ENCODE measurements at places on chromosomes 13 and 19.

- DNase-seq: no peak
Measured at GRCh38 chr13:75364131-75364713, 117.7 kb downstream of the TBC1D4 start.

GRCh38 chr19:15717809-15718208 lies 10.0 kb upstream of the OR10H2 start:
- no peak for DNase-seq

DNA sequence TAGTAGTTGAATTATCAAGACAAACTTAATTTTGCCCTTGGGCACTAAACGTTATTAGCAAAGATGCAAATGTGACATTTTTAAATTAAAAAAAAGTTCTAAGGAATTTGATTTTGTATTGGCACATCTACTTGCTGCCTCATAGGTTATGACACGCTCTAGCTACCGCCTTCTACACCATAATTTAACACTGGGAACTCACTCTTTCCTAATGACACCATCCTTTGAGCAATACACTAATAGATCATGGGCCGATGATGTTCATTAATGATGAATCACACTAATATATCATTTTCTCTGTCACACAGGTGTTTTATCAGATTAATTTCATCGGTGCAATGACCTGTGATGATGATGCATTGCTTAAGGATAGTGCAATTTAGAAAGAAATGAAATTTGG lies 528.8 kb upstream of the PCDH9 start:
- no peak for DNase-seq

DNA sequence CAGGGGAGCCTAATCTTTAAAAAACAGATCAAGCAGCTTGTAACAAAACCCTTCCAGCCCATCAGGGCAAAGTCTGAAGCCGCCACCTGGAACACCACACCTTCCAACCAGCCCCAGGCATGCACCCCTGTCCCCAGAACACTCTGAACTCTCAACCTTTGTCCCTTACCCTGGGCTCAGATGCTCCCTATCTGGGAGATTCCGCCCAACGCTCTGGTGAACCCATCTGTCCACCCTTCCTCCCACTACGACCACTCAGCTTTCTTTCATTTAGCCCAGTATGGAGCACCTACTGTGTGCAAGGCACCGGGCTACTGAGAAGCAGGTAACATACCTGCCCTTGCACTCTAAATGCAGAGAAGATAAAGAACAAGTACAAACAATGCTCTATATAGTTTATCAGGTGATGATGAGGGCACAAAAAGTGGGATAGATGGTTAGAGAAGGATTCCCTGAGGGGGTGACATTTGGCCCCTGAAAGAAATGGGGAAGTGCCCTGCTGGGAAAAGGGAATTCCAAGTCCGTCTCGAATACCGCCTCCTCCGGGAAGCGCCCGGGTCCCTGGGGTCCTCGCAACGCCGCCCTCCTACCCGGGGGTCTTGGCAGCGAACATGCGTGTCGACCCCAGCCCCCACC lies 629 bp downstream of the PEPD start:
- DNase-seq: no peak

- no peak for DNase-seq
Measured at GRCh38 chr19:19269952-19270694, 3.0 kb downstream of the TM6SF2 start.

GRCh38 chr19:48842789-48843162 lies 6.5 kb upstream of the HSD17B14 start:
- DNase-seq: peak; percentile 60

GRCh38 chr13:112710855-112711527 lies 21.2 kb downstream of the ATP11A start:
- DNase-seq: no peak

- DNase-seq: no peak
Measured at GRCh38 chr19:47375694-47376588, 26.8 kb downstream of the DHX34 start.

GRCh38 chr13:27383104-27383921 lies 41.1 kb upstream of the GTF3A start:
- no peak for DNase-seq

DNA sequence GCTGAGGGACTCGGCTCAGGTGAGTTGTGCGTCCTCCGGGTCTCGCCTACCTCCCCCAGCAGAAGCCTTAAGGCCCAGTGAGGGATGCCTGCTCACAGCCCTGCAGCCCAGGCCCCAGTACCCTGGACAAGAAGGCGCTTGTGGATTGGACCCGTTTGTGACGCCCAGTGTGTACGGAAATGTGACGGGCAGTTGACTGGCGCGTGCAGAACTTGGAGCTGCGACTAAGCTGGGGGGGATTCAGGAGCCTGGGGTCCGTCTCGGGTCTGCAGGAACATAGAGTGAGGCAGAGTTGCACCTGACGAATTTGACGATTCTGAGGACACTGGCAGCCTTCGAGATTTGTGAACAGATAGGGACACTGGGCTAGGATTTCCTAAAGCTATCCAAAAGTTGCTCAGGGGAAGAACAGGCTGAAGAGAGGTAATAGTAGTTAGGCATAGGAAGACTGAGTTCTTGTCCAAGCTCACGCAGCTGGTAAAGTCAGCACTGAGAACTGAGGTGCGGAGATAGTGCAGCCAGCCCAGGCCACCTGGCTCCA lies 519 bp downstream of the ZNF551 start:
- DNase-seq: no peak

GRCh38 chr19:51125421-51126075 lies 842 bp downstream of the SIGLEC9 start:
- no peak for DNase-seq

DNA sequence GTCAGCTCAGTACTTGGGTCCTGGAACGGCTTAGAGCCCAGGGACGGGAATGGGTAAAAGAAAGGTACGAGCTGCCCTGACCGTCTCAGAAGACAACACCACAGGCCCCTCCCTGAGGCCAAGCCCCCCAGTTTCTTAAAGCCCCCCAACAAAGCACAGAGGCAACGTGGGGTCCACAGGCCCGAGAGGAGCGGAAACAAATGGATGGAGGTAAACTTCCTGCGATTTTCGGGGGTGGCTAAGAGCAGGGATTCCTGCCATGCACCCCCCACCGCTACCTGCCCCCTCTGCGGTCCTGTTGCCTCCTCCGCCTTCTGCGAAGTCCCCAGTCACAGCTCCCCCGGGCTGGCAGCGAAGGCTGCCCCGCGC lies 48.2 kb downstream of the PTPRS start:
- DNase-seq: no peak

- peak; percentile 17 for DNase-seq
Measured at GRCh38 chr13:30722361-30722760, 13.0 kb upstream of the ALOX5AP start.

GRCh38 chr19:29119590-29119989 lies 93.4 kb downstream of the UQCRFS1 start:
- no peak for DNase-seq

- DNase-seq: peak; percentile 80
Measured at GRCh38 chr13:28584873-28585381, 74.0 kb upstream of the POMP start.

DNA sequence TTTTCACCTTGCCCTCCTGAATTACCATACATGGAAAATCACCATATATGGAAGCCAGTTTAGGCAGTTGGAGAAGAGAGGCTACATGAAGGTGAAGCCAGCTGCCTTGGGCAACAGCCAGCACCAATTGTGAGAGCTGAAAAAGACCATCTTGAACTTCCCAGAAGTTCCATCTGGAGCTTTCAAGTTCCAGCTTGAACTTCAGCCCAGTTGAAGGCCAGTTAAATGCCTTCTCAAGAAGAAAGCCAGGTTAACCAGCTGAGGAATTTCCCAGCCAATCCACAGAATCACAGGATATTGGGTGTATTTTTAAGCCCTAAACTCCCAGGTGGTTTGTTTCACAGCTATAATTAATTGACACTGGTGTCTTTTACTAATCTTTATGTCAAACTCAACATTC lies 713.6 kb upstream of the MIR17HG start:
- no peak for DNase-seq

GRCh38 chr13:21526707-21527540 lies 67.8 kb upstream of the ZDHHC20 start:
- no peak for DNase-seq

- no peak for DNase-seq
Measured at GRCh38 chr13:106651442-106651841, 83.5 kb upstream of the ARGLU1 start.

DNA sequence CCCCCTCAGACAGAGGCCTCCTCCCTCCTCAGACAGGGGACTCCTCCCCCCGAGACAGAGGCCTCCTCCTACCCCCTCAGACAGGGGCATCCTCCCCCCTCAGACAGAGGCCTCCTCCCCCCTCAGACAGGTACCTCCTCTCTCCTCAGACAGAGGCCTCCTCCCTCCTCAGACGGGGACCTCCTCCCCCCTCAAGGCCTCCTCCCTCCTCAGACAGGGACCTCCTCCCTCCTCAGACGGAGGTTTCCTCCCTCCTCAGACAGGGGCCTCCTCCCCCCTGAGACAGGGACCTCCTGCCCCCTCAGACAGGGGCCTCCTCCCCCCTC lies 13.9 kb downstream of the C3 start:
- no peak for DNase-seq

DNA sequence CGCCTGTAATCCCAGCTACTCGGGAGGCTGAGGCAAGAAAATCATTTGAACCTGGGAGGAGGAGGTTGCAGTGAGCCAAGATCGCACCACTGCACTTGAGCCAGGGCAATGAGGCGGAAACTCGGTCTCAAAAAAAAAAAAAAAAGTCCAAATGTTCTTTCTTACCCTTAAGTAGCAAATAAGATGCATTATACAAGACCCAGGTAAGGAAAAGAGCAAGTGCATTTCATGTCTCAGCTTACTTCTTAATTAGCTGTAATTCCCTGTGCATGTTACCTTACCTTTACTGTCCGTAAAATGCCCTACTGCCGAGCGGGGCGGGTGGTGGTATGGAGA lies 3.8 kb upstream of the ZNF681 start:
- no peak for DNase-seq

GRCh38 chr13:106919638-106920037 lies 351.7 kb upstream of the ARGLU1 start:
- DNase-seq: no peak

DNA sequence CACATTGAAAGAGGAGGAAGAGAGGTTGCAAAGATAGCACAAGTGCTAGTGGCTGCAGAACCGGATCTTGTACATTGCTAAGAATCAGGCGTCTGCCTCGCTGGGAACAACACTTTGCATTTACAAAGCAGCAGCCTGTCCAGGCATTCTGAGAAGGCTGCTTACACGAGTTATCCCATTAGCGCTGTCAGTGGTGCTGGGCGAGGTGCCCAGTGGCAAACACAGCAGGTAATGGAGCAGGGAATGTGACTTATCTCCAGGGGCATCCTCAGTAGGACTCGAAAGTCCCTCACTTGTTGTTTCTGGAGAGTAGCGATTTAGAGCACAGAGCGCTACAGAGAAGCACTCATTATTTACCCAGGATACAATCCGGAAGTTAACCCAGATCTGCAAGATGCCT lies 209.6 kb downstream of the OLFM4 start:
- DNase-seq: no peak
